Mammary epithelial cell (primary cell): ENCODE measurements at places on chromosomes 6 and 20. TPM values are rescaled to one million over a fixed set of nuclear protein-coding genes. Genes with fewer than 3 reads are reported as not detected.

CCDC28A gene
- 10.3 and 17.8 TPM in 2 replicates for total RNA-seq

PLN gene
- not detected in 2 replicates for total RNA-seq

ZNF391 gene
- 6.5 TPM for total RNA-seq

ANGPT4 gene
- not detected for total RNA-seq

LTB gene
- 0.17 TPM for total RNA-seq

TSHZ2 gene
- 10.0 and 11.1 TPM in 2 replicates for total RNA-seq

CTAGE9 gene
- total RNA-seq = not detected

GNL1 gene
- 83.5 and 84.4 TPM in 2 replicates for total RNA-seq

SLC22A2 gene
- not detected in 2 replicates for total RNA-seq

TBC1D22B gene
- 10.4 and 13.8 TPM in 2 replicates for total RNA-seq

CDH26 gene
- total RNA-seq = 0.66 and 0.80 TPM in 2 replicates
